ENCODE measurements at places on chromosomes 6 and 20.

DNA sequence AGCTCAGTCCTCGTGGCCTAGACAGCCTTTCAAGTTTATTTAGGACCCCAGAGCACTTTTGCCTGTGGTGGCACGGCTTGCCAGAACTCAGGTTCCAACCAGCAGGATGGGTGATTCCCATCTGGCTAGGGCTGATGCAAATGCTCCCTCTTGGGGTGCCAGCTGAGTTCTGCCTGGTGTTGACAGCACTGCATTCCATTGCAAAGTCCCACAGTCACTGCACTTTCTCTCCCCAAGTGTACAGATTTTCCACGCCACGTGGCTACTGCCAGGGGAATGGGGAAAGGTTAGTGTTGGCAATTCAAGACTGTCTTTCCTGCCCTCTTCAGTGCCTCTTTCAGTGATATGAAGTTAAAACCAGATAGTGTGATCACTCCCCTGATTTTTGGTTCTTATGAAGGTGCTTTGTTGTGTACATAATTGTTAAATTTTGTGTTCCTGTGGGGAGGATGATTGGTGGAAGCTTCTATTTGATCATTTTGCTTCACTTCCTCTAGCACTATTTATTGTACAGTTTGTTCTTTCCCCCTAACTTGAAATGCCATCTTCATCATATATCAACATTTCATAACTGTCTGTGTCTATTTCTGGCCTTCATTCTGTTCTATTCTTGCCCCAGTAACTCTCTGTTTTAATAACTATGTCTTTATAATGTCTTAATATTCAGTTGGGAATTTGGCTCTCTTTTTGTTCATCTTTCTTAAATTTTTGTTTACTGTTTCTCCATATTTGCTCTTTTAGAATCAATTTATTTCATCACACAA, 86.2 kb downstream of the CFAP61 start:
- DNase-seq: no peak

DNA sequence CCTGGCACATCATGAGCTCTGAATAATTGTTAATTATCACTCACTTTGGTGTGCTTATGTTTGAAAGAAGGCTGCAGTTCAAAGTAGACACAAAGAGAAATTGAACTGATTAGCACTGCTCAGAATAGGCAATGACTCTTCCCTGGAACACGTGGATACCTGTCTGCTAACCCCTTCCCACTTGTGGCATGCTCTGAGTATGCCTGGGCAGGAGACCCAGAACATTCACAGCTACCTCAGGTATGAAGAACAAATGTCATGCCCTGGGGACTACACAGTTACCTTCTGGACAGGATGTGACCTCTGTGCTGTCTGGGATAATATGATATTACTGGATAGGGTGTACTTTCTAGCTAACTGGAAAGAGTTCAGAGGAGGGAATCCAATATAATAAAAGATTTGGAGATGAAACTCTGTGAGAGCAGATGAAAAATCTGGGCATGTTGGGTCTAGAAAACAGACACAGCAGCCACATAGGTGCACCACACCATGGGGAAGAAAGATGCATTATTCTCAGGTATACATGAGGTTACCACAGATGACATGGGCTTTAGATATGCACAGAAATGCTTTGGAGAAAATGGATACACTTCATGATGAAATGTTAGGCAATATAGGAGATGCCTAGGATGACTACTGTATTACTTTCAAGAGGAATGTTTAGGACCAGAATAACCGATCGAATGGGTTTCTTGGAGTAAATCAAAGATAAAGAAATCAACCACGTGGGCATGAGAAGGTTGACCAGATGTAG, 324.2 kb upstream of the PREP start:
- no peak for DNase-seq

- no peak for DNase-seq
Measured at GRCh38 chr20:51500311-51500710, 42.2 kb downstream of the NFATC2 start.

DNA sequence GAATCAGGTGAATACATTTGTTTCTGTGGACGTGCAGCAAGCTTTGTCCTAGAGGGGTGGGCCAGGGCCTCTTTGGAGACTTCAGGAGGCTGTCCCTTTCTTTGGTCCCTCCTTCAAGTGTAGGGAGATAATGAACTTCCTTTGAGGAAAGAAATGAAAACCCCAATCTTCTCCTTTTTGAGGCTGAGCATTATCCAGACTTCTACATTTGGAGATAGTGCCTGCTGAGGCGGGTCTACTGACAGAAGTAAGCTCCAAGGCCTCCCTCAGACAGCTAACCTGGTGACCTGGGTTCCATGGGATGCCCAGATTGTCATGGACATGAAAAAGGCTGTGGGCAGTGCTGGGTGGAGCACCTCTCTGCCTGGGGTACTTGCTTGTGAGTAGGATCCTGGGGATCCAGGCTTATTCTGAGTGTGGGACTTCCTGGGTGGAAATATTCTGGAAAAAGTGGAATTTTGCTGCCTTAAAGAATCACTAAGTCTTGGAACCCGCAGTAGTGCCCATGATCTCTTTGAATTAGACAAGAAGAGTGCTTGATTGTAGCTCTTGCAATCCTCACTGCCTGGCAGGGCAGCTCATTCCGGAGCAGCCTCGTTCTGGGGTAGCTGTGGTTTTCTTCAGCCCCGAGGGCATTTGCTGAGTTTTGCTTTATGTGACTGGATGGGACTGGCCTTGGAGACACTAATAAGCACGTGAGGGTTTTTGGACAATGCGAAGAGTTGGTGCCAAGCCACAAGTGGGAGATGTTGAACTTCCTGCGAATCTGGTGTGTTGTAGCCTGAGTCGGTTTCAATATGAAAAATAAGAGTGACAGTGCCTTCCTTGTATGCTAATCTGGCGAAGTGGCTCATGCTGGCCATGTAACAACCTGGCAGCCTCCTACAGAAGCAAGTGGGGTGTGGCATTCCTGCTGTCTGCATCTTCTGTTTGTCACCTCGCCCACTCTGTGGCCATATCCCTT, 28.1 kb downstream of the SNRNP48 start:
- DNase-seq: no peak

DNA sequence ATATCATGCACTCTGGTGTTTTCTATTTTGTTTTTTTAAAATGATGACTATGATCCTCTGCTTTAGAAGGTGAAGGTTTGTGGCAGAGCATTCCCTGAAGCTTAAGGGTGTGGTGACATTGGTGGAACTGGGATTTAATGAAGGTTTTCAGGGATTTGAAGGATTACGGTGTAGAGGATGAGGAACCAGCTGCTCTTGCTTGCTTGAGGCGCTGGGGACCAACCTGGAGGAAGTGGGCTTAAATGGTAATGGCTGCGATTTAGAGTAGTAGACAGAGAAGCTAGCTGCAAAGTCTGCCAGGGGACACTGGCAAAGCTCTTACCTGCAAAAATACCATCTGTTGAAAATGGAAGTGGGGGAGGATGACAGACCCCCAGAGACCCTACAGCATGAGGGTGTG, 241.8 kb downstream of the CLIC5 start:
- no peak for DNase-seq

GRCh38 chr6:35317483-35318195, 20.0 kb downstream of the DEF6 start:
- DNase-seq: no peak

DNA sequence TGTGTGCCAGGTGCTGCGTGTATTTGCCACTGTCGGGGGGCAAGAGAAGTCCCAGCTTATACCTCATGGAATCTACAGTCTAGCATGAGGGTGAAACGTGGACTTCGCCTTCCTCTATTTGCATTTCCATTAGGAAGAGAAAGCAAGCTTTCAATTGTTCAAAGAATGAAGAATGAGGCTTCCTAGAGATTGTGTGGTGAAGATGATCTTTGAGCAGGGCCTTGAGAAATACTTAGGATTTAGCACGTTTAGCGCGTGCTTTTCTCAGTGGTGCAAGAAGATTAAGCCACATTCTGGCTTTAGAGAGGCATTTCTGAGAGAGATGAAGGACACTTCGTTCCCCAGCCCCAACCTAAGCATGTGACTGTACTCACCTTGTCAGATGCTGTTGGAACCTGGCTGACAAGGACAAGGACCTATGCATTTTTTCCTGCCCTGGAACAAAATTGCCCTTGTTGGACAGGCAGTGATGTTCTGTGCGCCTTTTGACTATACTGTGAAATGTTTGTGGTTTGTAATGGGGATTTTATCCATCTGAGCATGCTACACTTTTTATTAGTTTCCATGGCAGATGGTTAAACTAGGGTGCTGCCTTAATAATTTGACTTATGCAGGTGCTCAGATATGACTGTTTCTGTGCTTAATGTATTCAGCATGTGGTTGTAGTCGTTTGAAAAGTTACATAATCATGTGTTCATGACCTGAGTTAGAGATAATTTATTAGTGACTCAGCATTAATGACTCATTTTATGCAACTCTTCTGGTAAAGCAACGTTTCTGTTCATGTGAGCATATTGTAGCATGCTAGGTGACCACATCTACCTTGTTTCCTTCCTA, 10.7 kb downstream of the TULP4 start:
- no peak for DNase-seq

GRCh38 chr6:56551409-56552120, 91.1 kb downstream of the DST start:
- no peak for DNase-seq

- DNase-seq: no peak
Measured at GRCh38 chr6:133610227-133610840, 278.6 kb upstream of the TCF21 start.

DNA sequence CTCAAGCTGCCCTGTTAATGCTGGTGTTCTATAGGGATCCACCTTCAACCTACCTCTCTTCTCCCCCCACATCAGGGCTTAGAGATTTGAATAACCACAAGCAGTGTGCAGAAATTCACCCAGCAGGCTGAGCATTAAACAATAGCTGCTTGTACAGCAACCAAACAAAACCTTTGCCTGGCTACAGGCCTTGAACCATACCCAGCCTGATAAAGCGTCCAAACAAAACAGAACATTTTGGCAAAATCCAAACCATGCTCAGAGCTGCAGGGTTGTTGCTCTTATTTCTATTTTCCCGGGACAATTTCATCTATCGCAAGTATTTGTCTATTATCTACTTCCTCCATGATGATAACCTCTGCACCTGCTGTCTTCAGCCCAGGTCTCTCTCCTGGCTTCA, 142.3 kb downstream of the UNC5CL start:
- no peak for DNase-seq

DNA sequence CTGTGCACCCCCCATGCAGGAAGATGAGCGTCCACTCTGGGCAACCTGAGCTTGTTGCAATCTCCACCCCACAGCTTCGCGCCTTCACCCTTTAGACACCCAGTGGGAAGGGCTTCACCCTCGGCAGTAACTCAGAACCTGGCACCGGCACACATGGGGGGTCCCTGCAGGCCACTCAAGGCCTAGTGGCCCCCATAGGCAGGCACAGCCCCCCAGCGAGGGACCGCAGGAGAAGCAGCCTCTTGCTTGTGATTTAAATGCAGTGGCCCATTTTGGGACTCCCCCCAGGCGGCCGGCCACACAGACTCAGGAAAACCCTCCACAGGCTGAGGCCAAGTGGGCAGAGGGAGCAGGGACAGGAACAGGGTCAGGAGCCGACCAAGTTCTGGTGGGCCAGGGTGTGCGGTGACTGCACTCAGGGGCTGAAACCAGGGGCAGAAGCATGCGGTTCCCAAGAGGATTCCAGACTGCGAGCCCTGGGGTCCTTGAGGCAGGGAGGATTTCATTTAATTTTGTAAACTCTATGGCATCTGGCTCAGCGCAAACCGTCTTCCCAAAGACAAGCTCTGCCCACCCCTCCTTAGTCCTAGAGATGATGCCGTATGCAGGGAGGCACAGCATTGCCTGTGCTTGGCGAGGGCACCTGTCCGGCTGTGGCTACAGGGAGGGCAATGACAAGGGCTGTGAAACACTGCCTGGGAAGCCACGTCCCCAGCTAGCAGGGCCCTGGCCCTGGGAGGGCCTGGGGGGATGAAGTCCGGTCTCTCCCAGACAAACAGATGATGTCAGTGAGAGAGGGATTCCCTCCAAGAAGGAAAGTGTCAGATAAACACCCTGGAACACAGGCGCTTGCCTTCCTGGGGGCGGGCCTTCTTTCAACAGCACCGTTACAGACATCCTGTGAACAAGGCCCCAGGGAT, 52.9 kb upstream of the GPR31 start:
- no peak for DNase-seq

DNA sequence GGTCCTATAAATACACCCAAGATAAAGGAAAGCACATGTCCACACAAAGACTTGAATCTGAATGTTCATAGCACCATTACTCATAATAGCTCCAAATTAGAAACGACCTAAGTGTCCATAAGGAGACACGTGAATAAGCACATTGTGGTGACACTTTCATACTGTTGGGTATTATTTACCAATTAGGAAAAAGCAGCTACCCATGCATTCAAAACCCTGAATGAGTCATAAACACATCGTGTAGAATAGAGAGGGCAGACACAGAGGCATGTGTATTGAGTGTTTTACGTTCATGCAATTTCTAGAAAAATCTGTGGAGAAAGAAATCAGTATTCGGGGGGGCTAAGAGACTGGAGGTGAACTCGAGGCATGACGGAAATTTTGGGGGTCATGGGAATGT, 396.7 kb downstream of the THBS2 start:
- no peak for DNase-seq

- DNase-seq: peak; percentile 43
Measured at GRCh38 chr6:26241033-26241895, 123.7 kb upstream of the BTN3A2 start.

- DNase-seq: no peak
Measured at GRCh38 chr6:62037445-62037844, 248.6 kb downstream of the KHDRBS2 start.

Measured in activated gamma-delta T cell treated with anti-CD3 and anti-CD28 coated beads, Interleukin-2, amount 50 U/mL, for 16 hours (primary cell).